ENCODE measurements at places on chromosomes 7 and 10.
A peak's percentile ranks its signal among the peaks of the same experiment; 100 is the strongest.

DNA sequence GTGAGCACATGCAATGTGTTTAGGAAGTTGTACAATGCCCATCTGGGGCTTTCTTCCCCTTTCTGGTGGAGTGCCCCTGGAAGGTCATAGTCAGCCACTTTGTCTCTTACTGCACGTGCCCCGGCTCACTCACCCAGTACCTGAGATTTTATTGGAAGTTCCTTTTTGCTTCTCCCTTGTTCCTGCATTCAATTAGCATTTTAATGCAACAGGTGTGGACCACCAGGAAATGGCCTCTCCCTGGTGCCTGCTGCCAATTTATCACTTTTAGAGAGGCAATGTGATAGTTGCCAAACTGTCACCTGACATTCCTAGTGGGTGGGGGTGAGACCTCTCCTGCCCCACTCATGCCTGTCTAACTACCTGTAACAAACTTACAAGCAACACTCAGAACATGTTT lies 293.4 kb upstream of the DKK1 start:
- no peak for DNase-seq

DNA sequence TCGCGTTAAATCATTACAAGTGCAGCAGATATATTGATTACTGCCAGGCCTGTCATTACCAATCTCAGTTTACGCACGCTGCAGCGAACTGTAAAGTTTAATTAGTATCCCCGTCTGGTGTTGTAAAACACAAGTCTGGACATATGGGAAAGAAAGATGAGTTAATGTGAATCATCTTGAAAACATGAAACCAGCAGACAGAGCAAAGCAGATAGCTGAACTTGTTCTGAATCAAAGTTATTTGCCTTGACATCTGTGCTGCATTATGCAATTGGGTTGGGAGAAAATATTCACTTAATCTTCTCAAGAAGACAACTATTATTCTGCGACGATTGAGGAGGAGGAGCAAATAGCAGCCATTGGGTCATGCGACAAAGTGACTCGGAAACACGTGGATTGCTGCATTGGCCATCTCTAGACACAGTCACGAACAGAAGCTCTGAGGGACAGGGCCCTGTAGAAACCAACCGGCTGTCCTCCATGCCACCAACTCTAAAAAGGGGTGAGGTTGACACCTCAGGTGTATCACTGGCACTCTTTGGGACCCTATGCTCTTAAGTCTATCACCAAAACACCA lies 156.3 kb upstream of the C7orf33 start:
- peak; percentile 100 for DNase-seq

- peak; percentile 69 for DNase-seq
Measured at GRCh38 chr7:112056409-112056808, 149.8 kb downstream of the DOCK4 start.

DNA sequence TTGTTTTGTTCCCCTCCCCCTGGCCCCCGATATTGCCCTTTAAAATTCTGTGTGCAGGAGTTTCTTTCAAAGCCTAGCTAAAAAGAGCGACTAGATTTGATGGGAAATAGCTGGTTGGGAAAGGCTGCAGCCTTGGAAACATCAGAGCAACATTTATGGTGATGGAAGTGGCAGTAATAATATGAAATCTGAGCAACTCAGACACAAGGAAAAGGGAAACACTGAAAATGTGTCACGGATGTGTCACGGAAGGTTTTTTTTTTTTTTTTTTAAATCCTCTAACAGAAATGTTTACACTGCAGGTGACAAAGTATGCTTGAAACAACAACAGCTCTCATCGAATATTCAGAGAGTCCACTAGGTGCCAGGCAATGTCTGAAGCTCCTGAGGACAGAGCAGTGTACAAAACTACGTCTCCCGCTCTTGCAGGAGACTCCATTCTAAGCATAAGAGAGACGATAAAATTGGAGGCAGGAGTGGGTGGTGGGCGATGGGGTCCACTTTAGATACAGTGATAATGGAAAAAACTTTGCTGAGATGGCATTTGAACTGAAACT lies 143.0 kb downstream of the RSU1 start:
- no peak for DNase-seq

GRCh38 chr7:155862123-155862892 lies 50.0 kb upstream of the SHH start:
- DNase-seq: no peak

DNA sequence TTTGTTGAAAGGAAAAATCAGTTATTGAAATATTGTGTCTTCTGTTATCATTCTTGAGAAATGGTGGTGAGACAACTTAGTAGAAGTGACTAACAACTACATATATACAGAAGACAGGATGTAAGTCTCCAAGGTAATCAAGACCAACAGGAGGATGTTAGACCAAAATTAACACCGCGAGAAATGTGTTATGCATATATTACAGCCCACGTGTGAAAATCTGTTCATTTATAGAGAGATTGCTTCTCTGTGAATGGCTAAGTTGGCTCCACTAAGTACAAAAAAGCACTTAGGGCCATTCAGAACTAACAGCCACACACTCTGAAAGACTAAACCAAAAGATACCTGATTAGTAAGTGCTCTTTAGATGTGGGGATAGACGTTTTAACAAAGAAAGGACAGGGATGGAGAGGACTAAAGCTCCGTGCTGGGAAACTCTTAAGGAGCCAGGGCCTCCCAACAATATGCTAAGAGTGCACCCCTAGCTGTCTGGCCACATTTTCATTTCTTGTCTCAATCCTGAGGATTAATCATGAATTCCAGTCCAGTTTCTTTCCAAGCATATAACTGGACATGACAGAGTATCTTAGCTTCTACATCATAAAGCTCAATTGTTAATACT lies 26.5 kb downstream of the HDAC9 start:
- peak; percentile 20 for DNase-seq

GRCh38 chr7:32481176-32481575 lies 9.0 kb downstream of the LSM5 start:
- no peak for DNase-seq

DNA sequence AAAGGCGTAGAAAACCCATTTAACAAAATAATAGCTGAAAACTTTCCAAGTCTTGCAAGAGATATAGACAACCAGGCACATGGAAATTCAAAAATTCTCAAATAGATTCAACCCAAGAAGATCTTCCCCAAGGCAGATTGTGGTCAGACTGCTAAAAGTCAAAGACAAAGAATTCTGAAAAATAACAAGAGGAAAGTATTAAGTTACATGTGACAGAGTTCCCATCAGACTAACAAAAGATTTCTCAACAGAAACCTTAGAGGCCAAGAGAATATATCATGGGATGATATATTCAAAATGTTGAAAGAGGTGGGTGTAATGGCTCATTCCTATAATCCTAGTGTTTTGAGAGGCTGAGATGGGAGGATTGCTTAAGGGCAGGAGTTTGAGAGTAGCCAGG lies 59.8 kb downstream of the TMEM178B start:
- DNase-seq: no peak

DNA sequence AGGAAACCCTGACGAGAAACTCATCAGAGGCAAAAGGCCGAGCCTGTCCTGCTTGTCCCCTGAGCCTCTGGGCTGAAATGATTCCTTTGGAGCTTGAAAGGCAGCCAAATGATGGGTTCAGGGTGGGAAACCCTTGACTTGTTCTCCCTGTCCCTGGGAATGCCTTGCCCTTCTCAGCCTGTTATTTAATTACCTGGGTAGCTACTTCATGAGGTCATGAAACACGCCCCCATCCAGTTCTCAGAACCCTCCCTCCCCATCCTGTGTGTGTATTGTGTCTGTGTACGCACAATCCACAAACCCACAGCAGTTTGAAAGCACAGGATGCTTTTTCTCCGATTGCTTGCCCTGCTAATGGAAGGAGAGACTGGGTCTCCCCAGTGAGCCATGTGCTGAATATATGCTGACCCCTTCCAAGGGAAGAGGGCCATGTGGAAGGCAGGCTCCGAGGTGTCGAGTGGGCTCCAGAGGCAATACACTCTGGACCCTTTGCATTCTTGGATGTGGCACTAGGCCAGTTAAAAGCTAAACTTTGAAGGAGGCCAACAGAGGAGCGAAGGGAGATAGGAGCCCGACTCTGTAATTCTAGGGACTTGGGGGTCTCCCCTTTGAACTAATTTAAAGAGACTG lies 10.6 kb downstream of the DUSP5 start:
- no peak for DNase-seq

- no peak for DNase-seq
Measured at GRCh38 chr10:83122336-83122735, 1017.0 kb upstream of the GHITM start.

DNA sequence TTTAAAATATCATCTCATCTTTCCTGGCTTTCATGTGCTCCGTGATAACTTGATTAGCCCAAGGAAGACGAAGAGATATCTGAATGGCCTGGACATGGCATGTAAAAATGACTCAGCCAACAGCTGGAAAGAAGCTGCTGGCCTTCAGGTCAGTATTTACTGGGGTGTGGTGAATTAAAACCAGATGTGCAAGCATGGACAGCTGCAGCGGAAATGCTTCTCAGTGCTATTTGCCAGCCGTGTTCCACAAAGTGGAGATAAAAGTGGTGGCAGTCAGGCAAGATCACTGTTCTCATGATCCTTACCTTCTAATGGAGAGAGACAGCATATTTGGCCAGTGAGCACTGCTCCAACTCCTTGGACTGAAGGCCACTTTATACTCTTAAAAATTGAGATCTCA lies 203.1 kb upstream of the VSTM2A start:
- peak; percentile 89 for DNase-seq

- no peak for DNase-seq
Measured at GRCh38 chr10:33247221-33247922, 87.1 kb downstream of the NRP1 start.

- no peak for DNase-seq
Measured at GRCh38 chr10:47367646-47368045, 16.4 kb downstream of the ZNF488 start.

All from SK-N-DZ (cell line).